ENCODE measurements at places on chromosomes 11 and 22.

DNA sequence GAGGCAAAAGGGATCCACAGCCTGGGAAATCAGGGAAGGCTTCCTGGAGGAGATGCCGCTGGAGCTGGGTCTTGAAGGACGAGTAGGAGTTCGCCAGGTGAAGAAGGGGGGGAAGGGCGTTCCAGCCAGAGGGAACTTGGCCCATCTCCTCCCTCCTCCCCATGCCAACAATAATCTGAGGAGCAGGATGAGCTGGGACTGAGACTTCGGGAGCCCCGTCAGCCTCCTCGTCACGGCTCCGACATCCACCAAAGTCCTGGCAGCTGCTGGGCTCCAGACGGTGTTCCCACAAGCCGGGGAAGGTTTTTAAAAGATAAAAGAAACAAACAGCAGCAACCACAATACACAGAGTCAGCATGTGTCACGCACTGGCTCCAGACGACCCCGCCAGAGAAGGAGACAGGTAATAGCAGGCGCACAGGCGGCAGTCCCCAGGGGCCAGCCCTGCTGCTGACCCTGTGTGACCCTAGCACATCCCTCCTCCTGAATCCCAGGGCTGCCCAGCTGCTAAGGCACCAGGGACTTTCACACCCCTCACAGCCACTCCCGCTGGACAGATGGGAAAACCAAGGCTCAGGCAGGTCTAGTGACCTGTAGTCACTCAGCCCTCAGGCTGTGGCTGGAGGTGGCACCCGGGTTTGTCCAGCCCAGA is 37.3 kb downstream of the NUP50 start:
- H3K27me3 ChIP-seq, result no peaks in the 10 kb centered on the region
- peaks cover 37% of the 10 kb centered on the region for H3K4me1 ChIP-seq
- DNase-seq, result peak; percentile 78
- no peak overlapping the region for H3K4me3 ChIP-seq
- peaks cover 11% of the 10 kb centered on the region for H3K36me3 ChIP-seq
- peak overlapping the region; percentile 54 for H3K27ac ChIP-seq

GRCh38 chr11:73188301-73188700 is 29.8 kb upstream of the P2RY2 start:
- DNase-seq, result no peak
- H3K27ac ChIP-seq, result no peak overlapping the region
- no peak overlapping the region for H3K4me3 ChIP-seq

- no peak for DNase-seq
- H3K27ac ChIP-seq, result no peak overlapping the region
- H3K27me3 ChIP-seq, result no peaks in the 10 kb centered on the region
- no peak overlapping the region for H3K4me3 ChIP-seq
- H3K36me3 ChIP-seq, result peaks cover 26% of the 10 kb centered on the region
Measured at GRCh38 chr22:25139062-25139461, 60.6 kb upstream of the CRYBB3 start.

- H3K36me3 ChIP-seq, result no peaks in the 10 kb centered on the region
- H3K4me1 ChIP-seq, result no peaks in the 10 kb centered on the region
- DNase-seq, result no peak
- H3K4me3 ChIP-seq, result no peak overlapping the region
- no peaks in the 10 kb centered on the region for H3K27me3 ChIP-seq
Measured at GRCh38 chr11:86978756-86979608, 23.8 kb upstream of the FZD4 start.

DNA sequence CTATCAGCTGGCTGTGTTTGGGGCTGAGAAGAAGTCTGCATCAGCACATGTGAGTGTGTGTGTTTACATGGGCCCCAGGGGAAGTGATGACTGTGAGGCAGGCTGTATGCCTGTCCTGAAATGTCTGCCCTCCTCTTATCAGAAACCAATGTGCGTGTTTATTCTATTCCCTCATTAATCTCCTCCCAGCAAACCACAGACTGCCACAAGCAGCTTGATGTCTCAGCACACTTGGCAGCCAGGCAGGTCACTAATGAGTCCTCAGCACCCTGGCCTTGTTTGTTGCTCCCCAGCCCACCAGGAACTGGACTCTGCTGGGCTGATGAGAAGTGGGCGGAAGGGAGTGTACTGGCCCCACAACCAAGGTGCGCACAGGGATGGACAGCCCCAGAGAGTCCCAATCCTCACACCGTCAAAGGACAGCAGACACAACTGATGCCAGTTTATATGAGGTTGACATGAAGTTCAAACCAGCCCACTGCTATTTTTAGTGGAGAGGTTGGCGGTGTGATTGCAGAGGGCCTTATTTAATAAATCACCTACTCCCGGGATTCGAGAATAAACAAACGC is 225.8 kb downstream of the ETS1 start:
- H3K4me3 ChIP-seq, result no peak overlapping the region
- H3K36me3 ChIP-seq, result no peaks in the 10 kb centered on the region
- H3K27me3 ChIP-seq, result peaks cover 3% of the 10 kb centered on the region
- H3K27ac ChIP-seq, result no peak overlapping the region

GRCh38 chr11:110785398-110785797 is 73.2 kb upstream of the ARHGAP20 start:
- H3K36me3 ChIP-seq, result no peaks in the 10 kb centered on the region
- DNase-seq, result no peak
- H3K4me3 ChIP-seq, result no peak overlapping the region
- no peak overlapping the region for H3K27ac ChIP-seq
- no peaks in the 10 kb centered on the region for H3K27me3 ChIP-seq

DNA sequence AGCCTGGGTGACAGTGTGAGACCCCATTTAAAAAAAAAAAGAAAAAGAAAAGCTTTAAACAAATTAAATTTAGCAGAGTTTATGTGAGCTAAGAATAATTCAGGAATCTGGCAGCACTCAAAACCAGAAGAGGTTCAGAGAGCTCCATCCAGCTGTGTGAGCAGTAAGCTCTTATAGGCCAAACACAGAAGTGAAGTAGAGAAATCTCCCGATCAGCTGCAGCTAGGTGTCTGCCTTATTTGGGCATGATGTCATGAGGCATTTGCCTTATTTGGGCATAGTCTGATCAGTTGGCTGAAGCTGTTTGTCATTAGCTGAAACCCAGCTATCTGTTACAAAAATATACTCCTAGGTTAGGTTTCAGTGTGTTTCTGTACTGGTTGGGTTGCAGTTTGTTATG is 8.2 kb downstream of the MS4A15 start:
- no peak for DNase-seq
- no peak overlapping the region for H3K27ac ChIP-seq
- no peaks in the 10 kb centered on the region for H3K36me3 ChIP-seq
- H3K4me3 ChIP-seq, result no peak overlapping the region
- H3K4me1 ChIP-seq, result no peaks in the 10 kb centered on the region

- no peaks in the 10 kb centered on the region for H3K4me1 ChIP-seq
- no peak overlapping the region for H3K4me3 ChIP-seq
- H3K27ac ChIP-seq, result no peak overlapping the region
- H3K36me3 ChIP-seq, result no peaks in the 10 kb centered on the region
Measured at GRCh38 chr22:36755316-36755715, 20.6 kb downstream of the IFT27 start.

DNA sequence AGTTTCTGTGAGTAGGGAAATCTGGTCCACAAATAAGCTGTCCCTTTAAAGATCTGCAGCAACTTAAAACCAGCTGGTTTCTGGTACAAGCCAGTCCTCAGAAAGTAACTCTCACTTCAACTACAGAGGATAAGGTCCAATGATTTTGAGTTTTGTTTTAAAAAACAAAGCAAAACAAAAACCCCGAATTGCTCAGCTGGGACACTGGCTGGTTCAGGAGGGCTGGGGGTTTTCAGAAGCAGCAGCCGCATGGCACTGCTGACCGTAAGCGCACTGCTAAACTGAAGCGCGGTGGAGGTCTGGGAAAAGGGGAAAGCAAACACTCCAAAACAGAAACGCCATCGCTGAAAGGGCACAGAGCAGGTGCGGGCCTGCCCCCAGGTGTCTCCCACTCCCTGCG is 59.7 kb downstream of the MICAL3 start:
- peaks cover 28% of the 10 kb centered on the region for H3K27me3 ChIP-seq
- H3K4me1 ChIP-seq, result peaks cover 24% of the 10 kb centered on the region
- no peaks in the 10 kb centered on the region for H3K36me3 ChIP-seq
- DNase-seq, result no peak
- H3K27ac ChIP-seq, result no peak overlapping the region

- H3K36me3 ChIP-seq, result peaks cover 16% of the 10 kb centered on the region
- no peak overlapping the region for H3K27ac ChIP-seq
Measured at GRCh38 chr22:24965822-24966626, 13.5 kb downstream of the KIAA1671 start.

DNA sequence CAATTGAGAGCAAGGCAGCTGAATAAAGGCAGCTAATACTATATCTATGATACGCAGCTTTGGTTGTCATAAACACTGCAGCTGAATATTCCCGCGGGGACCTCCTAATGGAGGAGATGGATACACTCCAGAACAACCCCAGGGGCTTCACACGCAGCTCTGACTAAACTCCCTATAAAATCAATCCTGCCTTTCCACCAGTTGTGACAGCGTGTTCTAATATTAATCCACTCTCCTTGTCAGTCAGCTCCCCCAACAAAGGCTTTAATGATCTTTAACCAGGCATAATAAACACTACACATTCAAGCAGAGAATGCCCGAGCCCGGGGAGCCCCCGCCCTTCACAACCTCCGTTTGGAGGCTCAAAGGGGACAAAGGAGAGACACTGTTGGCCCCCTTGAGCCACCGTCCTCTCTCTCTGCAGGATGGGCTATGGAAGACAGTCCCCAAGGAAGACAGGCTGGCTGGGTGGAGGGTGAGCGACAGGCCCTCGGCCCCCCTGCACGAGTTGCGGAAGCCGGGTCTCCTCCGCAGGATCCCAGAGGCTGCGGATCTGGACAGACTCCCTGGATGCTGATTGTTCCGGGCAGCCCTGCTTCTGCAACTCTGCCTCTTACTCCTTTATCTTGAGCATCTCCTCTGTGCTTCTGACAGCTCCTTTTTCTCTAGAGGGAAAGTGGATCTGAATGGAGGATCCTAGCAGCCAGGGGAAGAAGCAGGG is 565.2 kb downstream of the BUD13 start:
- no peaks in the 10 kb centered on the region for H3K36me3 ChIP-seq
- no peaks in the 10 kb centered on the region for H3K4me1 ChIP-seq
- no peak for DNase-seq

DNA sequence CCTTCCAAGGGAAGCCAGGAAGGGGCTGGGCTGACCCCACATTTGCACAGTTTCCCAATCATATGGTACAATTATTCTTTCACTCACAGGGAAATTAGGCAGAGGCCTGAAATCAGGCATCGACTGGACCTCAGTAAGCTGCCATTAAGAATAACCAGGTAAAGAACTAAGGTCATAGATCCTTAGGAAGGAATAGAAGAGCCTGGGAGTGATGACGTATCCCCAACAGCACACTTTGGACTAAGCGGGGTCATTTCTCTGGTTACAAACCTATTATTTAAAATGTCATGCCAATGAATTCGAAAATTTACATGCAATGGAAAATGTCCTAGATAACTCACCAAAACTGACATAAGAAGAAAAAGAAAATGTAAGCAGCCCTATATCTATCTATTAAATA is 118.2 kb downstream of the BRD1 start:
- H3K36me3 ChIP-seq, result no peaks in the 10 kb centered on the region
- H3K27ac ChIP-seq, result no peak overlapping the region
- H3K27me3 ChIP-seq, result no peaks in the 10 kb centered on the region
- H3K4me3 ChIP-seq, result no peak overlapping the region

GRCh38 chr11:24588081-24588480 is 91.2 kb downstream of the LUZP2 start:
- no peaks in the 10 kb centered on the region for H3K27me3 ChIP-seq
- H3K4me1 ChIP-seq, result no peaks in the 10 kb centered on the region
- no peak overlapping the region for H3K27ac ChIP-seq
- no peak overlapping the region for H3K4me3 ChIP-seq
- no peak for DNase-seq

Measured in endodermal cell (in vitro differentiated cells).